ENCODE measurements at places on chromosomes 1 and 21. TPM values are rescaled to one million over a fixed set of nuclear protein-coding genes. Genes with fewer than 3 reads are reported as not detected.

The FCAMR gene
- total RNA-seq = not detected

The OR10J1 gene
- total RNA-seq = not detected

The TMPRSS2 gene
- not detected for total RNA-seq

The TMEM125 gene
- not detected for total RNA-seq

The KCNJ9 gene
- total RNA-seq = not detected

The CFHR4 gene
- not detected for total RNA-seq

The PMF1 gene
- total RNA-seq = 38.5 TPM

The TSACC gene
- not detected for total RNA-seq

The CAPN8 gene
- total RNA-seq = 0.45 TPM

DNA sequence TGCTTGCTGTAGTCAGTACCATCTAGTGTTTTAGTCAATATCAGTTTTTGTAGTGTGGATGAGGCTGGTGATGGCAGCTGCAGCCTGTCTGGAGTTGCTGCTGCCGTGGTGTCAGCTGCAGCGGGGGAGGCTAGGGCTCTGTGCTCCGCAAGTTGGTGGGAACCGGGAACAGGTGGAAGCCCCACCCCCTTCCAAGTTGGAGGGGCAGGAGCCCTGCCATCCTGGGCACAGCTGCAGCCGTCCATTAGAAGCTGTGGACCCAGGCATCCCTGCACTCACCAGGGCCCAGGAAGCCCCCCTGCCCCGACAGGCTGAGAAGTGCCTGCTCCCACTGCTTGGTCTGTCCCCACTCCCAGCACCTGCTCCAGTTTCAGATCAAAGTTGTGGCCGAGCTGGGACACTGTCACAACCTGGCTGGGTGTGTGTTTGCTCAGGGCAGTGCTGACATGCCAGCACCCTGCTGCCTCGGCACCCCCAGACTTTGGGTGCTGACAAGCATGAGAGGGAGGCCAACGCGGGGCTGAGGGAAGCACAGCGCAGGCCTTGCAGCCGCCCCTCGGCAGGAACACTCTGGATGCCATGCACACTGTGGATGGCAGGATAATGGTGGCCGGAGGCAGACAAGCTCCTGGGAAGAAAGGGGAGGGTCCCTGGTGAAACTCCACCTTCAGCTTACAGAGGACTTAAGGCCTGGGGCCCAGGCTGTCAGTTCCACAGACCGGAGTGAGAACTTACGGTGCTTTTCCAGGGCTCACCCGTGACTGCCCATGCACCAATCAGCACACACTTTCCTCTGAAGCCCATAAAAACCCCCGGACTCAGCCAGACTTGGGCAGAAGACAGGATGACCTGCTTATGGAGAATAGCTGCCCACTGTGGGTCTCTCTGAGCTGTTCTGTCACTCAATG lies 86.9 kb downstream of the ADARB1 start:
- peaks cover 4% of the 10 kb centered on the region for H3K4me1 ChIP-seq
- H3K36me3 ChIP-seq = no peaks in the 10 kb centered on the region
- DNase-seq = no peak
- no peak overlapping the region for H3K27ac ChIP-seq

DNA sequence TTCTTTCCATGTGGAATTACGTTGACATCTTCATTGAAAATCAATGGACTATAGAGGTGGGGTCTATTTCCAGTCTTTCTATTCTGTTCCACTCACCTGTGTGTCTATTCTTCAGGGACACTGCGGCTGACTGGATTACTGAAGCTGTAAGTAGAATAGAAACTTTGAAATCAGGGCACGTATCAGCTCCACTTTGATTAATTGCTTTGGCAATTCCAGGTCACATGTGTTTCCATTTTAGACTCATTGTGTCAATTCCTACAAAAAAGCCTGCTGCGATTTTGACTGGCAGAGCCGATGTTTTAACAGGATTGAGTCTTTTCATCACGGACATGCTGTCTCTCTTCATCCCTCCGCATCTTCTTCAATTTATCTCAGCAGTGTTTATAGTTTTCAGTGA lies 20.9 kb upstream of the RNF223 start:
- no peaks in the 10 kb centered on the region for H3K36me3 ChIP-seq
- no peaks in the 10 kb centered on the region for H3K27me3 ChIP-seq
- no peak overlapping the region for H3K4me3 ChIP-seq
- no peaks in the 10 kb centered on the region for H3K4me1 ChIP-seq
- H3K27ac ChIP-seq = no peak overlapping the region

DNA sequence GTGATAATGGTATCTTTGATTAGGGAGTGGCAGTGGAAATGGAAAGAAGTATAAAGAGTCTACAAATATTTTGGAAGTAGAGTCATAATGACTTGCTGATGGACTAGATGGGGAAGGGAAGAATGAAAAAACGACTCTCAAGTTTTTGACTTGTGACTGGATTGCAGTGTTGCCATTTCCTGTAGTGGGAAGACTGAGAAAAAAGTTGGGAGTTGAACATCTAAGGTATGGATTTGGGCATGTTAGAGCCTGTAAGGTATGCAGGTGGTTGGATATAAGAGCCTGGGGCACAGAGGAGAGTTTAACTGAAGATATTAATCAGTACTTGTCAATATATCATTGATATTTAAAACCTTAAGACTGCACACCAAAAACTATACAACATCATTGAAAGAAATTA lies 19.4 kb downstream of the DNM3 start:
- H3K4me1 ChIP-seq = no peaks in the 10 kb centered on the region
- no peak overlapping the region for H3K27ac ChIP-seq
- H3K4me3 ChIP-seq = no peak overlapping the region

DNA sequence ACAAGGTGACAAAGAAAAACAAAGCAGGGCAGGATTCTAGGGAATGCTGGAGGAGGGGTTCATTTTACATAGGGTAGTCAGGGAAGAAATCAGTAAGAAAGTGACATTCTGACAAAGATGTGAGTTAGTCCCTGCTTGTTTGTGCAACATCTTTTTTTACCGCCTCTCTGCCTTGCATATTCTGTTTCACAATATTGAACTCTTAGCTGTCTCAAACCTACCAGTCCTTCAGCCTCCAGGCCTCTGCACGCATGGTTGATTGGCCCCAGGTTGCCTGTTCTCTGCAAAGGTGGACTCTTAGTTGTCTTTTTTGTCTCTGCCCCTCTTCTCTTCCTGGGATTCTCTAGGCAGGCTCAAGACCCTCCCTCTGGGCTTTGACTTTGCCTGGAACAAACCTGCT lies 152.2 kb upstream of the RUNX1 start:
- no peaks in the 10 kb centered on the region for H3K36me3 ChIP-seq
- H3K4me3 ChIP-seq = no peak overlapping the region
- H3K4me1 ChIP-seq = peaks cover 6% of the 10 kb centered on the region
- no peaks in the 10 kb centered on the region for H3K27me3 ChIP-seq

GRCh38 chr1:18116777-18117176 lies 9.2 kb downstream of the IGSF21 start:
- H3K36me3 ChIP-seq = no peaks in the 10 kb centered on the region
- H3K27ac ChIP-seq = no peak overlapping the region
- no peaks in the 10 kb centered on the region for H3K27me3 ChIP-seq
- DNase-seq = no peak

- no peak overlapping the region for H3K27ac ChIP-seq
- DNase-seq = no peak
- H3K4me3 ChIP-seq = no peak overlapping the region
Observed at GRCh38 chr1:145695821-145696629, 11.1 kb downstream of the PDZK1 start.

GRCh38 chr1:19828546-19828945 lies 13.5 kb upstream of the RNF186 start:
- H3K27me3 ChIP-seq = no peaks in the 10 kb centered on the region
- H3K27ac ChIP-seq = no peak overlapping the region
- H3K4me3 ChIP-seq = no peak overlapping the region
- peaks cover 5% of the 10 kb centered on the region for H3K4me1 ChIP-seq
- no peaks in the 10 kb centered on the region for H3K36me3 ChIP-seq

GRCh38 chr1:85463731-85464496 lies 1.0 kb downstream of the DDAH1 start:
- H3K36me3 ChIP-seq = no peaks in the 10 kb centered on the region
- no peak for DNase-seq
- H3K27ac ChIP-seq = peak overlapping the region; percentile 52
- peaks cover 5% of the 10 kb centered on the region for H3K4me1 ChIP-seq
- peak overlapping the region; percentile 35 for H3K4me3 ChIP-seq

DNA sequence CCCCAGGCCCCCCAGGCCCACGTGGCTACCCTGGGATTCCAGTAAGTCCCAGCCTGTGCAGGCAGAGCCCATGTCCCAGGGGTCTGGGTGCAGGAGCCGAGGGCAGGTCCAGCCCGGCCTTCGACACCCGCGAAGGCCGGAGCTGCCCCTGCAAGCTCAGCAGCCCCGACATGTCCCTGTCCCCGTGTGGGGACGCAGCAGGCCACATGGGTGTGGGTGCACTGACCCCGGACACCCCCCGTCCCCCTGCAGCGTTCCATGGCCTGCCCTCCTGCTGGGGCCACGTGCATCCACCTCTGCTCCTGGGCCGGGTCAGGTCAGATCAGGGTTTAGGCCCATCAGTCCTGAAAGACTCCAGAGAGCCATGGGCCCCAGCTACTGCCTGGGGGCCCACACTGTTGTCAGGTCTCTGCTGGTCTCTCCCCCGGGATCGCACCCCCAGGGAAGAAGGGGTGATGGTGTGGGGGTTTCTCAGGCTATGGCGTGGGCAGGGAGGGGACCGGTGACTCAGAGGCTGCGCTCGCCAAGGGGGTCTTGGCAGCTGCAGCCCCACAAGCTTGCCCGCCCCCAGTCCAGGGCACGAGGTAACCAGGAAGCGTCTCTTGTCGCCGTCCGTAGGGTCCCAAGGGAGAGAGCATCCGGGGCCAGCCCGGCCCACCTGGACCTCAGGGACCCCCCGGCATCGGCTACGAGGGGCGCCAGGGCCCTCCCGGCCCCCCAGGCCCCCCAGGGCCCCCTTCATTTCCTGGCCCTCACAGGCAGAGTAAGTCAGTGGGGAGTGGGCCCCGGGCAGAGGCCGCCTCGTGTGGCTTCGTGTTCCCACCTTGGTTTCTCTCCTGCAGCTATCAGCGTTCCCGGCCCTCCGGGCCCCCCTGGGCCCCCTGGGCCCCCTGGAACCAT lies 37.5 kb downstream of the SLC19A1 start:
- no peaks in the 10 kb centered on the region for H3K36me3 ChIP-seq
- no peaks in the 10 kb centered on the region for H3K4me1 ChIP-seq
- H3K27ac ChIP-seq = no peak overlapping the region
- peak; percentile 60 for DNase-seq

DNA sequence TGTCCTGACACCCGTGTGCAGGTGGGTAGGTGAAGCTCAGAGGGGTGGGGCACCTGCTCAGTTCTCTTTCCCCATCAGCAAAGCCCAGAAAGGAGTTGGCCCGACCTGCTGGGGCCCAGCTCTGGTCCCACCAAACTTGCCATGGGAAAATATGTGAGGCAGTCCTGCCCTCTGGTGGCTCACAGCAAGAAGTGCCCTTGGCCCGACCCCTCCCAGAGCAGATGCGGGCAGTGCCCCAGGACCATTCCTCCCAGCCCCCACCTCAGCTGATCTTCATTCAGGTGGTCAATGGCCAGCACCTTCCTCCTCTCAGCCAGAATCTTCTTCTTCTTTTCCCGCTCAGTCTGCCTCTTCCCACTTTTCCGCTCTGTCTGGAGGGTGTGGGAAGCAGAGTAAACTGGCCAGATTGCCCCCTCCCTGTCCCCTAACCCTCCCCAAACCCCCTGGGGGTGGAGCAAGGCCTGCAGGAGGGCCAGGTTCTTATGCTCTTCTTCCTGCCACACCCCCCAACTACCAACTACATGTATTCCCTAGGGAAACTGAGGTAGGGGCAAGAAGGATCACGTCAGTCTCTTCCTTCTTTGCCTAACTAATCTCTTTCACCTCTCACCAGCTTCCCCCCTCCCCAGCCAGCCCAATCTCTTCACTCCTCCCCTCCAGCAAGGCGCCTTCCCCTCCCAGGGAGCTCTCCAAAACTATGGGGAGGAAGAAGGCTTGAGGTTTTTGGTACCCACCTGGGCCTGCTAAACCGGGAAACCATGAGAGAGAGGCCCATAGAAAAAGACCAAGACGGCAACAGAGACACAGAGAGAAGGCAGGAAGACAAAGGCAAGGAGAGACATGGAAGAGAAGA lies 15.6 kb downstream of the TNNT2 start:
- no peaks in the 10 kb centered on the region for H3K36me3 ChIP-seq
- no peak overlapping the region for H3K27ac ChIP-seq
- H3K4me3 ChIP-seq = no peak overlapping the region

- no peaks in the 10 kb centered on the region for H3K27me3 ChIP-seq
- no peak for DNase-seq
- H3K27ac ChIP-seq = no peak overlapping the region
- no peaks in the 10 kb centered on the region for H3K36me3 ChIP-seq
Observed at GRCh38 chr1:32753532-32754316, 51.2 kb upstream of the SYNC start.

DNA sequence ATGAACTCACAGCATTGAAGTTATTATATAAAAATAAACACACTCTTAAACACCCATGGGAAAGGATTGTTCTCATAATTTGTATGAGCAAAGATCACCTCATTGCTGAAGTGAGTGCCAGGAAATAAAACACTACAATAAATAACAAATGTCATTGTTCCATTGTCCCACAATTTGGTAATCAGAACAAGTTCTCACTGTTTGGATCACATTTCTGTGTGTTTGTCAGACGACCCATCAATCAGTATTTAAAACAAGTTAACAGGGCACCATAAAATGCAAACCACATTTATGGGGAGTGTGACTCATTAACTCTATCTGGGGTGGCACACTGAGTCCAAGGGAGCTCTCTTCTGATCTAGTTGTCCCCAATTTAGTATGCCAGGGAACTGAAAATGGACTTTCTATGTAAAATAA lies 124.5 kb downstream of the PTPRC start:
- no peaks in the 10 kb centered on the region for H3K36me3 ChIP-seq
- H3K27me3 ChIP-seq = no peaks in the 10 kb centered on the region
- no peak overlapping the region for H3K4me3 ChIP-seq
- H3K4me1 ChIP-seq = no peaks in the 10 kb centered on the region
- H3K27ac ChIP-seq = no peak overlapping the region

GRCh38 chr1:113901191-113901590 lies 3.4 kb downstream of the AP4B1 start:
- no peak for DNase-seq
- H3K27me3 ChIP-seq = no peaks in the 10 kb centered on the region
- no peaks in the 10 kb centered on the region for H3K36me3 ChIP-seq
- H3K27ac ChIP-seq = no peak overlapping the region

DNA sequence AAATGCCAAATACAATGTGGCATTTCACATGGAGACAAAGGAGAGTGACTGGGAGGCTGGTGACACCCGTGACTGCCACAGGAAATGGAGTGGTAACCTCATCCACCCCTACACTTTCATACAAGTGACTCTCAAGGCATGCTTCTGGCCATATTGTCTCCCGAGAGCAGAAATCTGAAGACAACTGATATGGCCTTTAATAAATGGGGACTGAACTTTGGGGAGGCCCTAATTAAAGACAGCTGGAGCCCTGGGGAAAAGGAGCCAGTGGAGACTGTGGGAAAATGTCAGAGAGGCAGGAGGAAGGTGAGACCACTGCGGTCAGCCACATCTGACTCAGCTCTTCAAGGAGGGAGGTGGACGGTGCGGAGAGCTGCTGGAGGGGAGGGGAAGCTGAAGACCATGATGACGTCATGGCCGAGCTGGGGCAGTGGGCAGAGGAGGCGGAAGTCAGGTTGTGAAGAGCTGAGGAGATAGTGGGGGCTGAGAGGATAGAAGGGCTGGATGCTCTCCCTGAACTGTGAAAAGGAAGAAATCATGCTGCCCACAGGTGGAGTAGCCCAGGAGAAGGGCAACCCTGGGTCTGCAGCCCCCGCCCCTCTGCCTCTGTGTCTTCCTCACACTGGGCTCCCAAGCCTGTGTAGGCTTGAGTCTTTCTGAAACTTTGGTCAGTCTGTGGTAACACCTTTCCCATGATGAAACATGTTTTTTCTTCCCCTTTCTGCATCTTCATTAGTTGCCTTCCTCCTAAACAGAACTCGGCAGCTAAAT lies 14.0 kb upstream of the NCF2 start:
- no peak overlapping the region for H3K27ac ChIP-seq
- H3K36me3 ChIP-seq = no peaks in the 10 kb centered on the region
- peaks cover 6% of the 10 kb centered on the region for H3K4me1 ChIP-seq
- DNase-seq = peak; percentile 65
